Progenitor cell of endocrine pancreas (in vitro differentiated cells): ENCODE measurements at places on chromosomes 1 and 21. TPM values are rescaled to one million over a fixed set of nuclear protein-coding genes. Genes with fewer than 3 reads are reported as not detected.

GRCh38 chr1:85091671-85092280 is 43.5 kb upstream of the MCOLN3 start:
- H3K27me3 ChIP-seq = no peaks in the 10 kb centered on the region
- H3K4me3 ChIP-seq = no peak overlapping the region
- H3K4me1 ChIP-seq = no peaks in the 10 kb centered on the region
- no peak for DNase-seq
- H3K36me3 ChIP-seq = no peaks in the 10 kb centered on the region
- H3K27ac ChIP-seq = no peak overlapping the region

- no peak overlapping the region for H3K4me3 ChIP-seq
- H3K36me3 ChIP-seq = no peaks in the 10 kb centered on the region
- H3K27me3 ChIP-seq = no peaks in the 10 kb centered on the region
- H3K27ac ChIP-seq = no peak overlapping the region
- no peak for DNase-seq
Observed at GRCh38 chr1:66365635-66366034, 168.3 kb upstream of the SGIP1 start.

GRCh38 chr1:114482585-114482984 is 28.4 kb downstream of the TRIM33 start:
- no peaks in the 10 kb centered on the region for H3K27me3 ChIP-seq
- no peak for DNase-seq
- H3K4me1 ChIP-seq = peaks cover 2% of the 10 kb centered on the region
- peaks cover 26% of the 10 kb centered on the region for H3K36me3 ChIP-seq

DNA sequence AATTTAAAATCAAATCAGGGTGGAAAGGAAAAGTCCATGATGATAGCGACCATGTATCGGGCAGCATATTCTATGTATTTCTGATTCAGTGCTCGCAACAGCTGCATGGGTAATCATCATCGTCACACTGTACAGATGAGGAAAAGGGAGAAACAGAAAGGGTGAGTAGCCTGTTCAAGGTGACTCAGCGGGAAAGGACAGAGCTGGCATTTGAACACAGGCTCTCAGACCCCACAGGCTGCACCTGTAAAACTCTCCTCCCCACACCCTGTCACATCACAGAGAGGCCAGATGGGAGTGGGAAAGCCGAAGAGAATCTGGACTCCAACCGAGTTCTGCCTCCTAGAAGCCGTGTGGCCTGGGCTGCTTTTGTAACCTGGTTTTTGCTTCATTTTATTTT is 14.0 kb downstream of the RUNX1 start:
- peaks cover 25% of the 10 kb centered on the region for H3K27me3 ChIP-seq
- no peak for DNase-seq
- H3K4me3 ChIP-seq = no peak overlapping the region

GRCh38 chr1:247411621-247412327 is 4.2 kb upstream of the NLRP3 start:
- no peaks in the 10 kb centered on the region for H3K36me3 ChIP-seq
- H3K27ac ChIP-seq = no peak overlapping the region
- H3K4me1 ChIP-seq = no peaks in the 10 kb centered on the region
- DNase-seq = no peak
- no peak overlapping the region for H3K4me3 ChIP-seq

The THEM5 gene
- total RNA-seq = not detected in 2 replicates

The GJA9 gene
- not detected in 2 replicates for total RNA-seq
